ENCODE measurements at places on chromosomes 6 and 20.

DNA sequence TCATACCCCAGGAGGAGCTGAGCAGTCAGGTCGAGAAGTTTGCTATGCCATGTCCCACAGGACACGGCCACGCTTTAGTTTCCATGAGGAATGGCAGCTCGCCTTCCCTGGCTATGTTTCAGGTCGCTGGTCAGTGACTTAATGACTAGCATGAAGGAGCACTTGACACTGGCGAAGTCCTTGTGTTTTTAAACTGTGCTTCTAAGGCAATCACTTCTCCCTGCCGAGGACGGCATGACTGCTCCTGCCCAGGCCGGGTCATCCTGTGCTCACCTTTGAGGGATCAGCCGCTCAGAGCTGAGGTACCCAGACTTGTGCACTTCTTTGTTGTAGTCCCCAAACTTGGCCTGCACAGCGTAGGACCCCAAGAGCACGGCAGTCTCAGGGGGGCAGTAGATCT lies 34.1 kb downstream of the EZR start:
- no peak for DNase-seq

DNA sequence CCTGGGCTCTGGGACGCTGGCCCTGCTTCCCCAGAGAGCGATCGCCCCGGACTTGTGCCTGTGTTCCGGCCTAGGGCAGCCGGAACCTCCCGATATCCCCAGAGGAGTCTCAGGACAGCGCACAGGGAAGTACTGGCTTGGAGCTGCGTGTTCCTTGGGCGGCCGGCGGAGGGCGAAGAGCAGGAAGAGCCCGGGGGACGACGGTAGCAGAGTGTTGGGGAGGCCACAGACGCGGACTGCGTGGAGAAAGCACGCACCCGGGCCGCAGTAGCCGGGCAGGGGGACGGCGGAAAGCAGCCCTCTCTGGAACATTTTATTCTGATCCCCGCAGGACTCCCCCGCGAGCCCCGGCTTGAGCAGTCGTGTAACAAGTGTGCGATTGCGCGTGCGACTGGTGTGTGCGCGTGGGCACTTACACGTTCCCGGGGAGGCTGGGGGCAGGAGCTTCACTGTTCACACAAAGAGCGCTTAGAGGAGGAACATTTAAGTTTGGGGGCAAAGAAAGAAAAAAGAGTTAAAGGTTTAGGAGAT lies 36.1 kb downstream of the NCR2 start:
- no peak for DNase-seq

DNA sequence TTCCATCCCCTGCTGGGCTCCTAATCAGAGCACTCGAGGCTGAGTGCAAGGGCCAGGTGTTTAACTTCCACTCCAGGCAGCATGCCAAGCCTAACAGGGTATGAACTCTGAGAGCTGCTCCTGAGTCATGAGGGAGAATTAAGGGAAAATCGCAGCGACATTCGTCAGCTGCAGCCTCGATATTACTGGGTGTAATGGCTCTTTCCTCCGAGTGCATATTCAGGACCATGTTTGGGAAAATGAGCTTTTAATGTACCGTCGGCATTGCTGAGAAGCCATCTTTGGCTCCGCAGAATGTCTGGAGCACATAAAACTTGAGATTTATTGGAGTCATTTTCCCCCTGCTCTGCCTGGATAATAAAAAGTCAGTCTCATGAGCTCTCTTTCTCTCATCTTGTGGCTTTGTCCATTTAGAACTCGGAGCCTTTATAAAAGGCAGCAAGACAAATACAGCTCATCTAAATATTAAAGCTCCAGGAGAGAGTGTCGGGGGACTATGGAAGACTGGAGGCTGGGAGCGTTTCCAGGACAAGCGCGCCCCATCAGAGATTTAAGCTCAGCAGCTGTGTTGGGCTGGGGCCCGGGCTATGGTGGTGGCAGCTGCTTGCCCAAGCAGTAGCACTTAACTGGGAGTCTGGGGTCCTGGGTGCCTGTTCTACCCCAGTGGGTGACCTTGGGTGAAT lies 103.7 kb downstream of the TOX2 start:
- DNase-seq: peak; percentile 96

GRCh38 chr20:19099596-19100545 lies 112.6 kb upstream of the SLC24A3 start:
- DNase-seq: no peak

GRCh38 chr6:45376310-45377042 lies 1.3 kb downstream of the SUPT3H start:
- DNase-seq: no peak

GRCh38 chr6:470901-471448 lies 79.4 kb downstream of the IRF4 start:
- no peak for DNase-seq

DNA sequence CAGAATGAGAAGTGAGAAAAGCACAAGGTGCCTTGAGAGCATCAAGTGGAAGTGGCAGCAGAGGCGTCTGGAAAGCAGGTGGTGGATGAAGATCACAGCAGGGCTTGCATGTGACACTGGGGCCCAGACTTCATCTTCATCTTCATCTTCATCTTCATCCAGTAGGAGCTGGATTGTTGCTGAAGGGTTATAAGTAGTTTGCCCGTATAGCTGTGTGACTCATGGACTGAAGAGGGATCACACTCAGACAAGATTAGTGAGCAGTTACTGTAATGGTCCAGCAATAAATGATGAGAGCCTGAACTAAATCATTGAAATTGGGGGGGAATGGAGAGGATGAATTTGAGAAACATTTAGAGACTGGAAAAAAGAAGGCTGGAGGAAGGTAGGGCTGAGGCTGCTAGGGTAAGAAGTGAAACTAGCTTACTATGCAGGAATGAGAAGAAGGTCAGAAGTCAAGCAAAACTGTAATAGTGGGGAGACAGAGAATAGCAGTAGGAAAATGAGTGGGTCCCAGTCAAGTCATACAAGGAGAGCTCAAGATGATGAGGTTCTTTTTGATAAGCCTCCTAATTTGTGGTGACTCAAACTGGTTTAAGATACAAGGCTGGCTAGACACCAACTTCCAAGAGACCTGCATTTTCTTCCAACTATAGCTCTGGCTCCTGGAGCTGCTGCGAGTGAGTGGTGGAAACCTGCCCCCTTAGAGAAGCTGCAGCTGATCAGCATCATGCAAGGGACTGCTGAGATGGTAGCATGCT lies 92.3 kb upstream of the BEND6 start:
- no peak for DNase-seq

GRCh38 chr20:53859684-53860083 lies 210.7 kb downstream of the BCAS1 start:
- DNase-seq: no peak

GRCh38 chr6:110756817-110757216 lies 58.5 kb downstream of the CDK19 start:
- no peak for DNase-seq

DNA sequence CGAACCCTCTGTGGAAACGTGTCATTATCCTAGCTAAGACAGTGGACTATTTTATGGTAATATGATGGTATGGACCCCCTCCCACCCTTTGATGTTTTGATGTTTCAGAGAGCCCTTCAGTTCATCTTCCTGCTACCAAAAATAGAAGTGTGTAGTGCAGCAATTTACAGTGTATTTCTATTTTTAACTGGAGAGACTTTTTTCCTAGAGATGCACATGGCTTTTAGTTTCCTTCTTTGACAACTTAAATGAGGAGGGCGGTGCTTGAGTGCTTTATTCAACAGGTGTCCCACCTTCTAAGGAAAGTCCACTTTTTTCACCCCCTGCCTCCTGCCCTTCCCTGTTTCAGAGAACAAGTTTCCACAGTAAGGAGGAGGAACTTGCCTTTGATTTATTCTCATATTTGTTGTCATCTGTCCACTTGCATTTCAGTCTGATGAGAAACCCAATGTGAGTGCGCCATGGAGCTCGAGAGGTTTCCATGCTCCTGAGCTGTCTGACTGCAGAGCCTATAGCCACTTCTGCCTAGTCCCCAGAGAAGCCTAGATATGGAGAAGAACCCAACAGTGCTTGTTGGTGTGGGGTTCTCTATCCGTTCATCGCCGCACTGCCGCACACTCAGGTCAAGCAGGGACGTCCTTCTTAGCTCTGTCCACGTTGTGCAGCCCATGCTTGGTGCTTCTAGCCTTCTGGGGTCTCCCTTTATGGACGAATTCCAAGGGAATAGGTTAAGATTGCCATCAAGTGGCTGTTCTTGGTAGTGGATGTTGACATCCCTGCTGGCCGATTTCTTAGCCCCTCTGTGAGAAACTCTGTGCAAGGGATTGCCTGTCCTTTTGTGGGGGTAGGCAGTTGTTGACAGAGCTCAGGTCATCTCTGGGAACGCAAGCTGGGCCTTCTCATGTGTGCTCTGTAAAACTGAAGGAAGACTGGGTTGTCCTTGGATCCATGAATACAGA lies 144.2 kb downstream of the JARID2 start:
- DNase-seq: peak; percentile 38

DNA sequence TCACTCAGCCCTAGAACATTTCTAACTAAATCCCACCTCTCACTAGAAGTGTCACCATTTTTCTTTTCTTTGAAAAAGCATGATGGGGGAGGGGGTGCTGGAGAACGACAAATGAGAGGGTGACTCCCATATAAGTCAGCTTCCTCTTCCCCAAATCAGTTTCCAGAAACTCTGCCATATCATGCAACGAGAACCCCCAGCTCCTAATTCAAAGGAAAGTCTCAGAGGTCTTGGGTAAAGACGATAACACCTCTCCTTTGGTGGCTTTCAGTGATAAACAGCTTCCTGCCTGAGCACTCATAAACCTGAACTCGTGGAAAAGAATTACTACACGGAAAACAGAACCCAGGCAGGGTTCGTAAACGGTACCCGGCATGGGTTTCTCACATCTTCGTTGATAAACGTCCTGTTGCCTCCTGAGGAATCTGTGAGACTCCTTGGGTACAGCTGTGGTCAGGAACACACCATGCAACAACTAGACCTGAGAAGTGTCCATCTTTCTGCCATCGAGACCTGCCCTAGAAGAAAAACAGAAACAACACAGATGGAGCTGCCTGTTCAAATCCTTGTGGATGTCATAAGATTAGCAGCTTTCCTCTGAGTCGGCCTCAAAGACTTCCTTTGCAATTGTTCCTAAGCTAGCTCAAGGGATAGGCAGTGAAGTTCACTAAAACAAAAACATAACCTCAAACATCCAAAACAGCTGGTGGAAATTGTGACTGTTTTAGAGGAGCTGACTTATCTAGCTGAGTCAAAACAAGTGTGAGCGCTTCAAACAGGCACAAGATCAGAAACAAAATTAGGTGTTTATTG lies 185.8 kb upstream of the PRDM1 start:
- no peak for DNase-seq

DNA sequence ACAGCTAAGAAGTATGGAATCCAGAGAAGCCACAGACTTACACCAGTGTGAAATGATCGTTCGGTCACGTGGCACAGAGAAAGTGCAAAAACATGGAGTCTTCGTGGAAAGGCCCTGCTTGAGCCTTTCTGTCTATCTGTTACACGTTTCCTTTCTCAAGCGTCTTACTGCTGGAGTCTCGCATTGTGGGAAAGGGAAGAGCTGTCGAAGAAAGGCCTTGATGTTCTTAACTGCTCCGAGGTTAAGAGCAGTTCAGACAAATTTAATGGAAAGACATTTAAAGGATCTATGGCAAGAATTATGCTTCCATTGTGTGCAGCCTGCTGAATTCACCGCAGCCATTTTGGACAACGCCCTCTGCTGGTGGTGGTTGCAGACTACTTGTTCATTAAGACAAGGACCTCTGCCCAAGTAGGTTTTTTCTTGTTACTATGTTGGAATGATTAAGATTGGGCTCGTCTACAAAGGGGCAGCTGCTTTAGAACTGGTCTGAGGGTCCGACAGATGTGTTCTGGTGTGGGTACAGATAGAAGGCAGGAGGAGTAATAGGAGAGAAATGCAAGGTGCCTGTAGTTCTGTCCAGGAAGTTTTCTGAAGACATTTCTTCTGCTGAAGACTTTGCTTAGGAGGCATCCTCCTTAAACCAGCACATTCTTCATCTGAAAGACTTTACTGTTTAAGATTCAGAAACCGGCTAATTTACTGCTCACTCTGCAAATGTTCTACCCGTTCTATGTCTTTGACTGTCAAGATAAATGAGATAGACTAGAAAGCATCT lies 24.7 kb upstream of the CCN6 start:
- DNase-seq: peak; percentile 49

DNA sequence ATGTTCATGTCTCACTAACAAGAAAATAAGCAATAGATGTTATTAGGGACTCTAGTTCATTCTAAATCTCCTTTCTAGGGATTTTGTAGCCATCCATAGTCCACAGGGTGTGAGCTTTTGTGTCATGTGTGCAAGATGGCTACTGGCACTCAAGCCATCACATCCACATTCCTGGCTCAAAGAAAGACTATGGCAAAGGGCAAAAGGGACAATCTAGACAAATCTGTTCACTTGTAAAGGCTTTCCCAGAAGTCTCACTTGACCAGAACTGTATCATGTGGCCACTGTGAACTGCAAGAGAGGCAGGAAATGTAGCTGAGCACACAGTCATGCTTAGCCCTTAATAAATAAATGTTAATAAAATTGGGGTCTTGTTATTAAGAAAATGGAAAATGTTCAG lies 212.6 kb upstream of the EXOC2 start:
- no peak for DNase-seq

GRCh38 chr6:53986721-53987521 lies 124.3 kb upstream of the MLIP start:
- DNase-seq: no peak

- DNase-seq: no peak
Observed at GRCh38 chr6:169386411-169387057, 132.9 kb upstream of the THBS2 start.

GRCh38 chr6:89977808-89978748 lies 83.8 kb downstream of the GJA10 start:
- no peak for DNase-seq

GRCh38 chr6:39669207-39669972 lies 55.8 kb downstream of the KIF6 start:
- no peak for DNase-seq

DNA sequence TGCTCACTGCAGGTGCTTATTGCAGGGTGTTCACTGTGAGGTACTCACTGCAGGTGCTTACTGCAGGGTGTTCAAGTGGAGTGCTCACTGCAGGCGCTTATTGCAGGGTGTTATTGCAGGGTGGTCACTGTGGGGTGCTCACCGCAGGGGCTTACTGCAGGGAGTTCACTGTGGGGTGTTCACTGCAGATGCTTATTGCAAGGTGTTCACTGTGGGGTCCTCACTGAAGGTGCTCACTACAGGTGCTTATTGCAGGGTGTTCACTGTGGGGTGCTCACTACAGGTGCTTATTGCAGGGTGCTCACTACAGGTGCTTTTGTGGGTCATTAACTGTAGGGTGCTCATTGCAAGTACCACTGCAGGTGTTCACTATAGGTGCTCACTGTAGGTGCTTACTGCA lies 20.2 kb downstream of the APMAP start:
- no peak for DNase-seq

GRCh38 chr6:88920774-88921733 lies 42.4 kb downstream of the RNGTT start:
- no peak for DNase-seq

GRCh38 chr6:162251257-162251656 lies 476.3 kb downstream of the PRKN start:
- DNase-seq: no peak

- no peak for DNase-seq
Observed at GRCh38 chr6:126661646-126662045, 321.7 kb downstream of the CENPW start.

- DNase-seq: no peak
Observed at GRCh38 chr6:3738381-3739131, 13.0 kb downstream of the PXDC1 start.

Data from NCI-H2029 (cell line).